ENCODE measurements at places on chromosomes 3 and 15.

DNA sequence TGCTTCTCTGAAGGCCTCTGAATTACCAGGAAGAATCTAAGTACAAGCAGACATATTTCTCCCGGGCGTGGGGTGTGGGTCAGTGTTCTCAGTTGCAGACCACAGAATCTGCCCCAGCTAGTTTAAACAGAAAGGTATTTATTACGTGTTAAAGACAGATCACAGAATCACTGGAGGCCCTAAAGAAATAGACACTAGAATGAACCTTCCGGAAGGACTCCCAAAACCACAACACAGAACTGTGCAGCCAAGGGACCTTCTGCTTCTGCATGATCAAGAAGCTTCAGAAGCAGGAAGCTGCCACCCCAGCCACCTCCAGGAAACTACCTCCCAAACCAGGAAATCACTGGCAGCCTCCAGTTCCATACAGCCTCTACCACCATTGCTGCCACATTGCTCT, 32.7 kb upstream of the ZFAND6 start:
- no peak for DNase-seq

- DNase-seq, result no peak
These were observed 1035.9 kb downstream of the TUSC7 start for GRCh38 chr3:117745516-117745915.

GRCh38 chr3:111714305-111714704, 119.2 kb upstream of the ZBED2 start:
- DNase-seq, result no peak

DNA sequence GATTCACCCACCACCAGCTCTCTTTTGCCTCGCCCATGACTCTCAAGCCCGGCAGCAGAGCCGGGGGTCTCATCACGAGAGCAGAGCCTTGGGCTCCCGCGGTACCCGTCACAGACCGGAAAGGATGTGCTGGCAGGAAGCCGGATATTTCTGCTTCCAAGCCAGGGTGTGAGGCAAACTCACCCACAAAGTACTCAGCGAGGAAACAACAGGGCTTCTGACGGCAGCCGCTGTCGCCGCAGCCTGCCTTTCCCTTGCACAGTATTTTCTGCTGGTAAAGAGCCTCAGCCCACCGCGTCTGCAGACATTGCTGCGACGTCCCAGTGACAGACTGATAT, 119.9 kb downstream of the NSMCE3 start:
- DNase-seq, result no peak

GRCh38 chr3:65173841-65174240, 486.0 kb upstream of the ADAMTS9 start:
- no peak for DNase-seq

- no peak for DNase-seq
These were observed 1333.0 kb downstream of the ROBO1 start for GRCh38 chr3:78434801-78435200.

Measured in stimulated activated CD8-positive, alpha-beta memory T cell treated with anti-CD3 and anti-CD28 coated beads, Interleukin-7, amount 100 ng/mL, for 1 hour (primary cell).